ENCODE measurements at places on chromosomes 5 and 9.
A peak's percentile ranks its signal among the peaks of the same experiment; 100 is the strongest.

DNA sequence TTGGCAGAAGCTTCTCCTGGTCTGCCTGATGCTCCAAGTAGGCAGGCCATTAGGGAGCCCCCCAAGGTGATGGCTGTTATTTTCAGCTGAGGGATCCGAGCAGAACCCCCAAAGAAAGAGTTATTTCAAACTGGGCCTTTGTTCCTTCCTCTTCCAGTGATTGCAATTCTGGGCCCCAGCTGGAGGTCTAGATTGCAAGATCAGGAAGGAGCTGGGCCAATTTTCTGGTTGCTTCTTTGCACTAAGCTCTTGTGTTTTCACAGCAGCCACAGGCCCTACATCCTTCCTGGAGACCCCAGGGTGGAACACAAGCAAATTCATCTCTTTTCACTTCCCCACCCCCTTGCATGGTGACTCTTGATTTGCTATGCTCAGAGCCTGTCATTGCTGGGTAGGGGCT, 215.0 kb downstream of the SEMA6A start:
- no peak for DNase-seq

DNA sequence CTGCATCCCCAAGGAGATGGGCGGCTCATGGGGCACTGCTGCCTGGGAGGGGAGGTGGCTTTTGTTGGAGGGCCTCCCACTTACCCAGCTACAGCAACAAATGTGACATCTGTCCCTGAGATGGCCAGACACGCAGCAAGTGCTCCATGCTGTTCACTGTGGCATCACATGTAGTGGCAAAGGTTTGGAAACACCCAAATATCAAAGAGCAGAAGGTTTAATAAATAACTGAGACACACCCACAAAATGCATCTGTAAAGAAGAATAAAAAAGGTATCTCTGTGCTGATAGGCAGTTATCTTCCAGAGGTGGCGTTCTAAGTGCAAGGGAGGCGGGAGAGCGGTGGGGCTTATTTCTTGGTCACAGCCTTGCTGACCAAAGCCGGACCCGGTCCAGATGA, 23.3 kb upstream of the CLPTM1L start:
- no peak for DNase-seq

- DNase-seq, result no peak
Observed at GRCh38 chr9:96201140-96201539, 100.8 kb downstream of the HSD17B3 start.

DNA sequence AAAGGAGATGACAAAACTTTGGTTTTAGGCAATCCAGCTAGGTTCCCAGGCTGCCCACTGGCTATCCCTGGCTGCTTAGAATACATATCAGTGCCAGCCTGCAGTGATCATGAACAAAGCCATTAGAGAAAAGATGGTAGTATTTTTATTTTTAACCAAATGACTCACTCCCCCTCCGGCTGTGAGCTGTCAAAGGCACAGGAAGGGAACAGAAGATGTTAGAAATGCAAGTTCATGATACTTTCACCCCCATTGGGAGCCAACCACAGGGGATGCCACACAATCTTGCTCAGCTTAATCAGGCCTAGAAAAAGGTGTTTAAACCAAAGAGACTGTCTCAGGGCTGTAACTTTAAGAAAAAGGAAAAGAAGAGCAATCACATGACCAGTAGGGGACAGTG, 70.3 kb upstream of the ASTN2 start:
- no peak for DNase-seq

GRCh38 chr5:122220511-122220910, 91.2 kb downstream of the ZNF474 start:
- DNase-seq, result peak; percentile 1

DNA sequence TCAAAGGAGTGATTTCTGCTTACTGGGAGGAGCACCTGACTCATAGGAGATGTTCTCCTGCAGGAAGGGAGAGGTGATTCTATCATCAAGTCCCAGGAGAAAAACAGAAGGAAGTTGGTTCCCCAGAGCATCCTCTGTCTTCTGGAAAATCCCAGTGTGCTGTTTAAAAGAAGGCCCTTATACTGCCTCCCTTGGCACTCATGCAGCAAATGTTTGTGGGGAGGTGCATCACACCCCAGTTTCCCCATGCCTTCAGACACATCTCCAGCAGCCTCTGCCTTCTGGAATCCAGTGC, 63.1 kb downstream of the PPARGC1B start:
- DNase-seq, result no peak

All from stromal cell of bone marrow (primary cell).